Fibroblast of villous mesenchyme (primary cell): ENCODE measurements at places on chromosomes 7 and 10.

- DNase-seq: peak; percentile 84
Measured at GRCh38 chr10:69696073-69696731, 66.2 kb downstream of the FAM241B start.

DNA sequence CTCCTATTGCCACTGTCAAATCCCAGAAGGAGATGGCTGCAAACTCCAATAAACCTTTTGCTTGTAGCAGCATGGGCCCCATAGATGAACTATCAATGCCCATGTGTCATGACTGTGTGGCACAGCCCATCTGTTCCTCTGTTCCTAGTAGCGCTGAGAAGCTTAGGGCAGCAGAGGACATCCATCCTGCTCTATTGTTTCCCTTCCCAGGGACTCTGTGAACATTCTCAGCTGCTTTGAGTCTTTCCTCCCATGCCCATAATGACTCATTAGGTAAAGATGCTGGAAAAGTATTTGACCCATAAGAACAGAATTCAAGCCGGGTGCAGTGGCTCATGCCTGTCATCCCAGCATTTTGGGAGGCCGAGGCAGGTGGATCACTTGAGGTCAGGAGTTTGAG is 28.3 kb downstream of the STMP1 start:
- no peak for DNase-seq

- peak; percentile 91 for DNase-seq
Measured at GRCh38 chr10:79266543-79267312, 80.5 kb upstream of the PPIF start.

GRCh38 chr10:101005869-101006567 is 6.4 kb downstream of the LZTS2 start:
- no peak for DNase-seq

GRCh38 chr7:77757589-77757988 is 40.6 kb downstream of the TMEM60 start:
- DNase-seq: no peak

DNA sequence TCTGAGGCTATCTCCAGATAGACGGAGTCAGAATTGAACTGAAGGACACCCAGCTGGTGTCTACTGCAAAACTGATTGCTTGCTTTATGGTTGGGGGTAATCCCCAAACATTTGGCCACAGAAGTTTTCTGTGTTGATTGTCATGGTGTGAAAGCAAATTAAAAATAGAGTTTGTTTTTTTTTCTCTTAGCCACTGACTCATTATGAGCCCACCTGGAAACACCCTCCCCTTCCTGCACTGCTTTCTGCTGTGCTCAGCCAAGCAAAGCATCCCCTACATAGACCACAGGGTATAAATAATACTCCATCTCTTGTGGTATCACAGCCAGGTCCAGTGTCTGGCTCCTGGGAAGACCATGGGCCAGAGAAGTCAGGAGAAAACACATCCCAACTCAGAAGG is 6.5 kb upstream of the VWC2 start:
- no peak for DNase-seq

DNA sequence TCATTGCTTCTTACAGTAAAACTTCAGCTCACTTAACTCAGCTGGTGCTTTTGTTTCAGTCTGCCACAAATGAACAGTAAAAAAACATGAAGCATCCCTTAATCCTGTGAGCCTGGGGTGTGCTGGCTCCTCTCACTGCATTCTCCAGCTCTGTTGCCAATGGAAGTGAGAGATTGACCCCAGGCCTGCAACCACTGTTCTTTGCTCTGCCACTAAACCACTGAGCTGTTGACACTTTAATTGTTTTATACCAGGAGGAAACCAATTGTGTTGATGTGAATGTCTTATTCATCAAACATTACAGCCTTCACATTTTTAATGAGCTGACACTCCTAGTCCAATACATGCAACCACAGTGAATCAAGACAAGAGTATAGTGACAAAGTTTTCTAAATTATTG is 69.4 kb upstream of the FZD1 start:
- no peak for DNase-seq

GRCh38 chr7:106012935-106013439 is 49.9 kb downstream of the CDHR3 start:
- DNase-seq: peak; percentile 95

DNA sequence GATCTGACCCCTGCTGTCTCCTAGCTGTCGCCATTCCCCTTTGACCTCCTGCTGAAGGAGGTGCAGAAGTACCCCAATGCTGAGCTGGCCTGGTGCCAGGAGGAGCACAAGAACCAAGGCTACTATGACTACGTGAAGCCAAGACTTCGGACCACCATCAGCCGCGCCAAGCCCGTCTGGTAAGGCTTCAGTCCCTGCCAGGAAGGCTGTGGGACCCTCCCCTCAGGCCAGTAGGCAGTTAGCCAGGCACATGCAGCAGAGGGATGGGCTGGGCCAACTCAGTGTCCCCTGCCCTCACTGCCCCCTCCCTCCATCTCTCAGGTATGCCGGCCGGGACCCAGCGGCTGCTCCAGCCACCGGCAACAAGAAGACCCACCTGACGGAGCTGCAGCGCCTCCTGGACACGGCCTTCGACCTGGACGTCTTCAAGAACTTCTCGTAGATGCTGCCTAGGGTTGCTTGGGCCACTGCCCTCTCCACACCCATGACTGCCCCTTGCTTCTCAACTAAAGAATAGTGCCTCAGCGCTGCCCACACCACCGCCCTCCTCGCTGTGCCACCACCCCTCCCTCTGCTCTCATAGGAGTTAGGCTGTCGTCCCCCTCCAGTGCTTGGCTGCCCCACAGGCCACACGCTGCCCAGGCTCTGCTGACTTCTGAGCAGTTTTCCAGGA is 41.0 kb upstream of the ZMIZ2 start:
- no peak for DNase-seq

GRCh38 chr10:63205421-63205820 is 72.3 kb downstream of the NRBF2 start:
- no peak for DNase-seq

DNA sequence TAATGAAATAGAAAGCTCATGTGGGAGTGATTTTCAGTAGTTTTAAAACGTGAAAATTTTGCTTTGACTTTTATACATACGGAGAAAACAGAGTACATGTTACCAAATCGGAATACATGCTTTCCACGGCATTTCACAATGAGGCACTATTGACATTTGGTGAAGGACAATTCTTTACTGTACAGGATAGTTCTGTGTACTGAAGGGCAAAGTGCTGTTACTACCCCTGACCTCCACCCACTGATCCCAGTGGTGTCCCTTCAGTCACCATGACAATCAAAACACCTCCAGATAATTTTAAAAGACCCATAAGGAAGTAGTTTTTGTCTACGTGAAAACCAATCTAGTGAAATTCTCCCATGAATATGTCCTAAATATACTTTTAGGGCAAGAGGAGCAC is 33.1 kb upstream of the ANK3 start:
- no peak for DNase-seq

GRCh38 chr10:16975188-16975587 is 154.4 kb downstream of the CUBN start:
- no peak for DNase-seq

GRCh38 chr7:101617451-101618206 is 11.5 kb downstream of the MYL10 start:
- no peak for DNase-seq

GRCh38 chr10:103822107-103822716 is 33.2 kb downstream of the SH3PXD2A start:
- peak; percentile 7 for DNase-seq

DNA sequence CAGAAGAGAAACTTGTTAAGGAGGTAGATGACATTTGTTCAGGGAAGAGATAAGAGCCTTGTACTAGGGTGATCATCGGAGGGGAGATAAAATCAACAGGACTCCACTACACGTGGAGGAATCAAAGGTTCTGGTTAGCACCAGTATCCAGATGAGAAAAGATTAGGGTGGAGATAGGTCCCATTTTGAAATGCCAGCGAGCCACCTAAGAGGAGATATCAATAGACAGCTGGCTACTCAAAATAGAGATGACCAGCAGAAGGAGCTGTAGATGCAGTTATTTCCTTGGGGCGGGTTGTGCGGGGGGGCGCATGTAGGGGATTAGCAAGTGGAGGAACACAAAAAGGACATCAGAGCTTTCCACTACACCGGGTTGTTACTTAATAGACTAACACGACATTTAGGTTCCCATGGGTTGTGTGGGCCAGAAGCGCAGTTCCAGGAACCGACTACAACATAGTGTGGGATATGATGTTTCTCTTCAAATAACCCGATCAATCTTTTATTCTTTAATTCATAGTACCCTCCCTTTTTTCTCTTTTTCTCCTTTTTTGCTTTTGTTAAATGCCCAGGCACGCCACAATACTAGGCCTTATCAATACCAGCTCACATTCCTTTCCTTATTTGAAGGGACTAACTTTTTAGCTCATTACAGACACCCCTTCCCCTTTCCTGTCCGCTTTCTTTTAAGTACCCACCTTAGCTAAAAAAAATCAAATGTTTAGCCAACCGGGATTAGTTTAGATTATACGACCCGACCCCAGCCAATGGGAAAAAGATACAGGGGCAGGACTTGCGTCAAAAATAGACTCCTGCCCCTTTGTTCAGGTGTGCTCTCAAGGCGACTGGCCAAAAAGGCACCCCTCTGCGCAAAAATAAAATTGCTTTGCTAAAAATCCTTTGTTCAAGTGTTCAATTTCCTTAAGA is 2.0 kb upstream of the KIF11 start:
- peak; percentile 84 for DNase-seq

- DNase-seq: peak; percentile 19
Measured at GRCh38 chr10:71323407-71323806, 4.3 kb downstream of the SLC29A3 start.

GRCh38 chr10:66505003-66505657 is 420.7 kb upstream of the LRRTM3 start:
- no peak for DNase-seq

- no peak for DNase-seq
Measured at GRCh38 chr7:147894271-147894670, 696.3 kb upstream of the C7orf33 start.

GRCh38 chr10:73780301-73780700 is 1.5 kb upstream of the CHCHD1 start:
- DNase-seq: no peak

- DNase-seq: no peak
Measured at GRCh38 chr10:10777279-10777678, 240.4 kb upstream of the CELF2 start.

DNA sequence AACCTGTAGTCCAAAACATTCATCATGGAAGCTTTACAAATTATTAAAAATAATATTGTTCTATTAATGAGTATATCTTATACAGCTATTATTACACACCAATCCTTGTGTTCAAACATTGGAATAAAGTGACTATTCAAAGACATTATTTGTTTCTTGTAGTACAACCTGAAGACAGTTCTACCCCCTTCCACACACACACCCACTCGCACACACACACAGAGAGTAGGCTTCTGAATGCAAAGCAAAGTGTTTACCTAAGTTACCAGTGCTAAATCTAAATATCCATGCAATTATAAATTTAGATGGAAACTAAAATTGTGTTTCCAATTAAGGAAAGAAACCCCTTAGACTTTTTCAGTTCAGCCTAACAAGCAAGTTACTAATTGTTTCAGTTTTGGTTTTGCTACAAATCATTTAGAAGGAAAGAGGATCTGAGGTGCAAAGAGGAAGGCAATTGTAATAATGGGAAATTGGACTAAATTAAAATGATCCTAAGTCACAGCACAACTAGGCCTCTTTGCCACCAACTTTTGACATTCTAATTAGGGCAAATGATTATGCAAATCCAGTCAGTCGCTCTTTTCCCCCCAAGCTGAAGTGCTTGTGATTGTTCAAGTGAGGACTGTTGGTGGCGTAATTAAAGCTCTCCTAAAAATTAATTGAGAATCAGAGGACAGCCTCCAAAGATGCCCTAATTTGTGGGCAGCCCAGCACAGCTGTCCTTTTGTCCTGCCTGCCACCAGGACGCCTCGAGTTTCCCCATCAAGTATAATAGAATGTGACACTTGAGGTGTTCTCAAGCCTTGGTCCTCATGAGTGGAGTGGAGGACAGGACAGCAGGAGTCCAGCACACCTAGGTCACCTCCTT is 19.9 kb upstream of the ATOH7 start:
- DNase-seq: no peak

DNA sequence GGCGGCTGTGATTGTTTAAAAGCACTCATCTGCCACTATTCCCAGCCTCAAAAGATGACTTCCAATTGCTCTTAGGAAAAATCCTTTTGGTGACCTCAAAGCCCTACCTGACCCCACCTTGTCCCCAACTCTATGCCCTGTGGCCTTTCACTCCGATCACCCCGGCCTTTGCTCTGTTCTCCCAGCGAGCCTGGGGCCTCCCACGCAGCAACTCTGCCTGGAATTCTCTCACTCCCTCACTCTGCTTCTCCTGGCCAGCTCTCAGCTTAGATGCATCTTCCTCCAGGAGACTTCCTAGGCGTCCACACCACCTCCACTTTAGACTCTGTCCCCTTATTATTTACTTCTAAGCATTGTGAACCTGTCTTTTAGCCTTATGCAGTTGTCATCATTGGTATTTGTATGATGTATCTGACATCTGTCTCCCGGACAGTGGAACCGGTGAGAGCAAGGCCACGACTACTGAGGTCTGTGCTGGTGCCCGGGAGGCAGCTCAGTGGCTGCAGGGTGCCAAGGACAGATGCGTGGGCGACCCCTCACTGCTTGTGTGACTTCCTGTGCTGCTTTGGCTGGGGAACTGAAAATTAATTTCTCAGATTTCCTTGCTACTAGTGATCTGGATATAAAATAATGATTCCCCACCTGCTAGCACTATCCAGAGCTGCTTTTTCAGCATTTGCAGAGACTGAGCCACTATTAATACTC is 63.0 kb downstream of the PIP4K2A start:
- no peak for DNase-seq

- DNase-seq: no peak
Measured at GRCh38 chr10:32048282-32048681, 7.9 kb downstream of the KIF5B start.

GRCh38 chr7:22855049-22855392 is 32.4 kb upstream of the TOMM7 start:
- DNase-seq: no peak

DNA sequence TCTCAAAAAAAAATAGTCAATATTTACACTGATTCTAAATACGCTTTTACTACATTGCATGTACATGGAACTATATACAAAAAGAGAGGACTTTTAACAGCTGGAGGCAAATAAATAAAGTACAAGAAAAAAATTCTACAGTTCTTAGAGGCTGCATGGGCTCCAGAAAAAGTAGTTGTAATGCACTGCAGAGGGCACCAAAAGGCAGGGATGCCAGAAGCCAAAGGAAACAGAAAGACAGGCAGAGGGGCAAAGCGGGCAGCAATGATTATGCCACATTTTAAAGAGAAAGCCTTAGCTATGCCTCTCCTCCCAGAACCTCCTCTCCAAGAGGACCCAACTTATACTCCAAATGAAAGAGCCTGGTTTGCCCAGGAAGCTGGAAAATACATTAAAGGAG is 11.6 kb upstream of the ADCK2 start:
- no peak for DNase-seq

DNA sequence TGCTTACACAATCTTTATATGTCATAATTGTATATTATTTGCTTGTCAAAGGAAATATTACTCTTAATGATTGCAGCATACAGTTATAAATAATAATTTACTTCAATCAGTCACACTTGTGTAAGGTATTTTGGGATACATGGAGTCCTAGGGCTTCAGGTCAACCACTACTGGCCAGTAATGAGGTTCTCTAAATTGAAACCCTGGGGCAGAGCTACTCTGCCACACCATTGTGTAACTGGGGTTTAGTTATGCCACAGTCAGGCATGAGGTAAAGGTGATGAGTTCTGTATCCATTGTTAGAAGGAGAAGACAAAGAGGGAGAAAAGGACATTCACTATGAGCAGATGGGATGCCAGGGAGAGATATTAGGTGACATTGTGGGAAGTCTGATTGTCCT is 117.4 kb downstream of the RNLS start:
- DNase-seq: no peak

- peak; percentile 54 for DNase-seq
Measured at GRCh38 chr10:91185239-91185875, 35.1 kb upstream of the PCGF5 start.

- DNase-seq: no peak
Measured at GRCh38 chr7:157527686-157528085, 190.9 kb downstream of the DNAJB6 start.
